Hindlimb muscle (tissue), 1 donor: ENCODE measurements at places on chromosomes 4 and X.

DNA sequence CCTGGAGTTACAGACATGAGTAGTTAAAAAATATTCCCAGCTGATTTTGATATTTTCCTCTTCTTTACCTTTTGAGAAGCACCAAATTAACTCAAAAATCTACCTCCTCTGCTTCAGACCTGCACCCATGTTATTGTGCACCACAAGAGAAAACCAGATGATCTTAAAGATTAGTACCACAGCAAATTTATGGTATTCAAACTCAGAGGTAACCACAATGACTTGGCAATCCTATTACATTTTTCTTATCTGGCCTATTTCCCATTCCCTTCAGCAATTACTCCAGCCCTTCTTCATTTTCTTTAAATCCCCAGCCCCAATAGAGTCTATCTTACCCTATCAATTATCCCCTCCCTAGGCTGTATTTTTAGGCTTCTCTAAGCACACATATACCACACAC is 535.1 kb downstream of the FAT4 start:
- DNase-seq = no peak

DNA sequence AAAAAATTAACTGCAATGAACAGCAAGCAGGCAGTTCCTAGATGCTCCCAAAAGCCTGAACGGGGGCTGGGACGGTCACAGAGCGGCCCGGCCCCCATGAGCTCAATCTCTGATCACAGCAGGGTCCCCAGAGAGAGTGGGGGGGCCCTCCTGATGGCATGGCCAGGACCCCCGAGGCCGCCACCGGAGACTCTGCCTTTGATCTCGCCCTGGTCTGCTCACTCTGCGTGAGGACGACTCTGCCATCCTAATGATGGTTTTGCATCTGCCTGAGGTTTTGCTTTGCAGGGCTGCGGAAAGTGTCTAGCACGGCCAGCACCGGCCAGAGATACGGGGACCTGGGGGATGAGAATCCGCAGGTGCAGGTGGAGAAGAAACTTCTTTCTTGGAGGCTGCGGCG is 103.8 kb downstream of the SHOX start:
- DNase-seq = no peak

- DNase-seq = no peak
Measured at GRCh38 chr4:55887594-55887993, 34.1 kb downstream of the EXOC1 start.

DNA sequence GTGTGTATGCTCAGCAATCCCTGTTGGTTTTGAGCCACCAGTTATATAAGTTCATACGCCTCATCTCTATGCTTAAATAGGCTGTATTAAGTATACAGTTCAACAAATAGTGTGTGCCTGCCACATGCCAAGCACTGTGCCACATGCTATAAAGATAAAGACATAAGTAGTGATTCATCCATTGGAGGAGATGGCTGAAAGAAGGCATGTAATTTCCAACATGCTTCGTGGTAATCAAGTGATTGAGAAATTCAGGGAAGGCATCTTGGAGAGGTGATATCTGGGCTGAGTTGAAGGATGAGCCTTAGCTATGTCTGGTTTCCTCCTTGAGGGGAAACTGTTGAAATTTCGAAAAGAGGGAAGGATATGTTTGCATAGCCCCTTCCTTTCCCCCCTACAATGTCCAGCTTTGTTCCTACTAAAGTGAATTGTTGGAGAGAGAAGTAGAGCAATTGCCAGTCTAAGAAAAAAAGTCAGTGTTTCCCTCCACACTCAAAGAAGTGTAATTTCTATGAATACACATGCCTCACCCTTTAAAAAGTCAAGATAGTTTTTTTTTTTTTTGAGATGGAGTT is 96.5 kb downstream of the ARHGAP10 start:
- no peak for DNase-seq

DNA sequence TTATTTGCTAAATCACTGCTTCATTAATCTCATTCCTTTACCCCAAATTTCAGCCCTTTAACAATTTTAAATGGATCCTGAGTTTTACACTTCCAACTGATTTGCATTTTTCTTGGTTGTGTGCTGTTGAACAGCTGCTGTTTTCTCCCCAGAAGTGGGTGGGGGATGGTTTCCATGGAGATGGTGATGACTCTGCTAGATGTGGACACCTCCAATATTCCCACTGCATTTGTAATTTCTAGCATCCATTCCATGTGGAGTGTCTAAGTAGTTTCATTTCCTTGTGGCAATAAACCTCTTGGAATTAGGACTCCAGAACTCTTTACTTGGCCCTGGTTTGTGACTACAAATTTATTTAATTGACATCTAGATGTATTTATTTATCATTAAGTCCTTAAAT is 330.4 kb downstream of the GBA3 start:
- no peak for DNase-seq

- no peak for DNase-seq
Measured at GRCh38 chr4:8359193-8359592, 81.3 kb downstream of the ACOX3 start.

DNA sequence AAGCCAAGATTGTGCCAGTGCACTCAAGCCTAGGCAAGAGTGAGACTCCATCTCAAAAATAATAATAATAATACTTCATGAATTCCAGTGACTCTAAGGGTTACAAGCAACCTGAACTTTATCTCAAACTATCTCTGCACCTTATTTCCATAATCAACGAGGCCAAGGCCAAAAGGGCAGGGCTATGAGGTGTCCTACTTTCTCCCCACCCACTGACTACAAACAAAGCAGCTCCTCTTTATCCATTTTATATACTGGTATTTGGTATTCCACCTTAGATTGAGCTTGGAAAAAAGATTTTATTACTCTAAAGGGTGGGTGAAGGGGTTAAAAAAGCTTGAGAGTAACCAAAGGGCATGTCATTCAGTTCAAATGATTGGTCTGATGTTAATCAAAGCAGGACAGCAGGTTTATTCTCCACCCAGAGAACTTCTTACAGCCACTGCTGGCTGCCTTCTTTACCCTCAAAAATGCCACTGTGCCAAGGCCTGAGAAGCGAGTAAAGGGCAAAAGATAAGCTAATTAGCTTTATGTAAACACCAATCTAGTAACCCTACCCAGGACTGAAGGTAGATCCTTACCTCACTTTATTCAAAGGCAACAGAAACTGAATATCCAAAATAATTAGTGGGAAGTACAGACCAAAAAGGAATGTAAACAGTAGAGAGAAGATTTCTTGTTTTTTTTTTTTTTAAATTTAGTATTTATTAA is 28.2 kb downstream of the APOO start:
- no peak for DNase-seq

GRCh38 chrX:26219351-26219750 is 3.4 kb downstream of the MAGEB5 start:
- no peak for DNase-seq

- no peak for DNase-seq
Measured at GRCh38 chrX:69179380-69179911, 14.2 kb upstream of the PJA1 start.

DNA sequence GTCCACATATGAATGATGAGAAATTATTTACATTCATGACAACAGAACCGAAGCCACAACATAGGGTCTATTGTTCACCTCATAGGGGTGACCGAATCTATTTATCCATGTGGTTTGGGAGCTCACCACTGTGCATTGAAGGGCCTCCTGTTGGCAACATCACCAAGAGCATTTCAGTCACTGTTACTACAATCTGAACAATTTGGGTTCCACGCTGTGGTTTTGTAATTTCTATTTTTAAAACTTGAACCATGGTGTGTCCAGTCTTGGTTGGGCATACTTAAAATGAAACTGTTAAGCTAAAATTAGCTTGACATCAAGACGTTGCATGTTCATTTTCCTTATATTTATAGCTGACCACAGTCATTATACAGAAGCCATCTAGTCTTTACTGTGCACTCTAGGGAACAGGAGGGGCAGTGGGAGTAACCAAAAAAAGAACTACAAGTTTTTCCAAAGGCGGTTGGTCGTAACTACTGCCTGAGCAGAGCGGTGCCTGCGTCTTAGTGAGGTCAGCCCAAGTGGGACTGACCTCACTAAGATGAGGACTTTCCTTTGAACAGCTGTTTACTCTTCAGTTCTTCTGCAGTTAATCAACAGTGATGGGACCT is 192.1 kb downstream of the SPRY1 start:
- DNase-seq = no peak

- DNase-seq = no peak
Measured at GRCh38 chr4:165522050-165522449, 143.2 kb downstream of the CPE start.

DNA sequence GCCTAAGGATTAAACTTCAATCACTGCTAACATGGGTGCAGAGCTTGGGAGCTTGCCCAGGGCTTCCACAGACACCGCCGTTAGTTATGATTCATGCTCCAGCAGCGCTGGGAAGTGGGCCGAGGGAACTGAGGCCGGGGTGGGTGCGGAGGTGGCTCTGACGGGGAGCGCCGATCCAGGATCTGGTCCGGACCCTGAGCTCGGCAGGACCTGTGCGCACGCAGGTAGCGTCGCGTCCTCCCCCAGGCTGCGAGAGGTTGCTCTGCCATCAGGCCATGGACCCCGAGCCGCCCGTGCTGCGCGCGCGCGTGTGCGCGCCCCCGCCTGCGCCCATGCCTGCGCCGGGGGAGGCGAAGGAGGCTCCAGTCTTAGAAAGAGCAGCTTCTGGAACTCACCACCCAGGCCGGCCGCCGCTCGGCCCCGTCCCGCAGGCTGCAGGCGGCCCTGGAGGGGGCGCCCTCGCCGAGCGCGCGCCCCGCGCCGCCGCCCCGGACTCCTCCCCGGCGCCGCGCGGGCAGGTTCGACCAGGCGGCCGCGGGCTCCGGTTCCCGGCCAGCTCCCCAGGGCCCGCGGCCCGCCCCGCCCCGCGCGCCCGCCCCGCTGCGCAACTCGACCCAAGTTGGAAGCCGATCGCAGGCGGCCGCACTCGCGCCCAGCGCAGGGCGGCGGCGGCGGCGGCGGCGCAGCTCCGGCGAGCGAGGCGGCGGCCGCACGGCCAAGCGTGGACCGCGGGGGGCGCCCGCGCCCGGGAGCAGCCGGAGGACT is 732 bp upstream of the ADRA2C start:
- DNase-seq = no peak

DNA sequence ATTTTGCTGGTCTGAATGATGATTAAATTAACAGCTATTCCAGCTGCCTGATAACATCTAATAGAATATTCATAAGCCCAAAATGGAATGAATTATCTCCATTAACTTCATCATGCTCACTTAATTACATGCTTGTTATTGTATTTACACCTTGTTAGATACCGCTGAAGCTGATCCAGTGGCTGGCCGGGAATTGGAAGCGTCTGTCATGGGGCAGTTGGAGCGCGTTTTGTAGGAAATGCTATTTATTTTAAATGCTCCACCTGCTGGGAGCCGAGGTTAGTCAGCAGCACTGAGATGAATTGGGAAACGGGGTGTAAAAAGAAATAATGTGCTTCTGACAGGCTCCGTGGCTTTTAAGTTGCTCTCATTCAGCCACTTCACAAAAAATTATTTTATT is 25.2 kb downstream of the ARX start:
- no peak for DNase-seq

DNA sequence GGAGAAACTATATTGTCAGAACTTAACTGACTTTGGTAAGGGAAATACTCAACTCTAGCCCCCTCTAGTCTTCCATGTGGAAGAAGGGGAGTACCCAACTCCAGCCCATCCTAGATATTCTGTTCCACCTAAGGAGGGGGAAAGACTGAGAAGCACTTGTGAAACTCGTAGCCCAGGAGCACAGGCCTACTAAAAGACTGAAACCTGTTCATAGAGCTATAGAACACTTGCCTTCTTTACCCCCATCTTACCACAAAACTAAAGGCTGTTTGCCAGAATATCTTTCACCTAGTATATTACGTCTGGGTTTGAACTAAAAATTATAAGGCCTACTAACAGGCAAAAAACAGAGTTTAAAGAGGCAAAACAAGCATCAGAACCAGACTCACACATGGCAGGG is 15.5 kb downstream of the CLDN22 start:
- no peak for DNase-seq

DNA sequence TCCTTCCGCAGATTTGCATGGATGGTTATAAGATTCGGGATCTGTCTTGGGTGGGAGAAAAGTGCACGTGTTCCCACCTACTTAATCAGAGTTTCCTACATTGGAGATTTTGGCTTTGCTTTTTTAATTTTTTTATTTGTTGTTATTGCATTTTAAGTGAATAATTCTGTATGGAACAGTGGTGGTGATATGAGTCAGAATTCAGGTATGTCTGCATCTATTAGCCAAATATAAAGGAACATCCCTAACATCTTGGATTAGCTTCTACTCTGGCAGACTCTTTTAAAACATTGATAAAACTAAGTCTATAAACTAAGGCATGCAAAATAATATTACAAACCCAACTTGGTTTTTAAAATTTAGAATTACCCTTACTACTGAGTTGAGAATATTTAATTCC is 659.8 kb upstream of the EPHA5 start:
- no peak for DNase-seq

GRCh38 chr4:68865760-68866159 is 50.0 kb downstream of the UGT2B10 start:
- DNase-seq = no peak

DNA sequence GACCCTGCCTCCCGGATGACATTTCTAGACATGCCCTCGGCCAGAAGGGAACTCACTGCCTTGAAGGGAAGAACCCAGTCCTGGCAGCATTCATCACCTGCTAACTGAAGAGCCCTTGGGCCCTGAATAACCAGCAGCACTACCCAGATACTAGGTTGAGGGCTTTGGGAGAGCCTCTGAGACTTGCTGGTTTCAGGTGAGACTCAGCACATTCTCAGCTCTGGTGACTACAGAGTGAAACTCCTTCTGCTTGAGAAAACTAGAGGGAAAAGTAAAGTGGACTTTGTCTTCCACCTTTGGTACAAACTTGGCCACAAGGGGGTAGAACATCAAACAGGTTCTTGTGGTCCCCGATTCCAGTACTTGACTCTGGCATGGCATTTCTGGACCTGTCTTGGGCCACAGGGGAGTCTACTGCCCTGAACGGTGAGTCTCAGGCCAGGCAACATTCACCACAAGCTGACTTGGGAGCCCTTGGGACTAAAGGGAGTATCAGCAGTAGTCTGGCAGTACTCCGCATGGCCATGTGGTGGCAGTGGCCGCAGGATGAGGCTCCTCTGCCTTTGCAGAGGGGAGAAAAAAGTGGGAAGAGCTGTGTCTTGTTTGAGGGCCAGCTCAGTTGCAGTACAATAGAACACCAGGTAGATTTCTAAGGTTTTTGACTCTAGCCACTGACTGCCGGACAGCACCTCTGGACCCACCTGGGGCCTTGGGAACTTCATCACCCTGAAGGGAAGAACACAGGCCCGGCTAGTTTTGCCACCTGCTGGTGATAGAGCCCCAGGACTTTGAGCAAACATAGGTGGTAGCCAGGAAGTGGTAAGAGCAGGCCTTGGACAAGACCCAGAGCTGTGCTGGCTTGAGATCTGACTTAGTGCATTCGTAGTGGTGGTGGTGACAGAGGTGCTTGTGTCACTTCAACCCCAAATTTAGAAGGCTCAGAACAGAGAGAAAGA is 414.8 kb downstream of the OPHN1 start:
- no peak for DNase-seq

GRCh38 chrX:119672426-119672825 is 20.5 kb downstream of the SEPTIN6 start:
- no peak for DNase-seq
